ENCODE measurements at places on chromosomes 6 and 20.

DNA sequence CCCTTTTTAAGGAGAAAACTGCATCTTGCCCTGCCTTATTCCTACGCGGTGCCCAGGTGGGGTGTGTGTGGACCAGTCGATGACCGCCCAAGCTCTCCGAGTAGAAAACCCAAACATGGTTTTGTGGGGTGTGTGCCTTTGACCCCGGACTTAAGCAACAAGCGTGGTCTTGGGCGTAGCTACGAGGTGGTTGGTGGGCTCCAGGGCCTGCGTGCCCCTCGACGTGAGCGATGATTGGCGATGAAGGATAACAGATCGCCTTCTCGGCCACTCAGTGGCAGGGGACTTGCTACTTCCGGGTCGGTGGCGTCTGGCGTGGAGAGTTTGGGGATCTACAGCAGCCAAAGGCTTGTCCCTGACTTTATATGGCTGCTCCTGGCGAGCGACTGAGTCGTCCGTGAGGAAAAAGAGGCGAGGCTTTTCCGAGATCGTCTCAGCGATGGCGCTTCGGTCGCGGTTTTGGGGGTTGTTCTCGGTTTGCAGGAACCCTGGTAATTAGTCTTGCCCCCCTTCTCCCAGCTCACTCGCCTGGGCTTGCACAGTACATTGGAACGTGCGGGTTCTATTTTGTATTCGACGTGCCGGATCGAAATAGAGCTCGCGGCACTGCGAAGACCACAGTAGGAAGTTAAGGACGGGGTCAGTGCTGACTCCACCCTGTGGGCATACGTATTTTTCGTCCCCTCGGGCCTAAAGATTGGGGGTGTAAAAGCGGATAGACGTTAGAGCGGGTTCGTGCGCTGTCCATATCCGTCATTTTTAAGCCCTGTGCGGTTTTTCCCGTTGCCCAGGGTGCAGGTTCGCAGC, at the start of gene MRPL18:
TSS of gene MRPL18 (plus strand) at position 319 of the 807 bp plus-strand sequence. CDS start at position 440, 121 bp downstream.
- DNase-seq, result peak; percentile 81

GRCh38 chr6:157898169-157898568, 75.1 kb downstream of the SNX9 start:
- DNase-seq, result no peak

- DNase-seq, result no peak
These were observed 42.0 kb upstream of the GMPR start for GRCh38 chr6:16196260-16196983.

GRCh38 chr6:145813285-145814034, 1.1 kb downstream of the FBXO30 start:
- no peak for DNase-seq
